ENCODE measurements at places on chromosomes 16 and 17.

GRCh38 chr17:39487946-39488345, 26.7 kb downstream of the CDK12 start:
- DNase-seq: no peak

DNA sequence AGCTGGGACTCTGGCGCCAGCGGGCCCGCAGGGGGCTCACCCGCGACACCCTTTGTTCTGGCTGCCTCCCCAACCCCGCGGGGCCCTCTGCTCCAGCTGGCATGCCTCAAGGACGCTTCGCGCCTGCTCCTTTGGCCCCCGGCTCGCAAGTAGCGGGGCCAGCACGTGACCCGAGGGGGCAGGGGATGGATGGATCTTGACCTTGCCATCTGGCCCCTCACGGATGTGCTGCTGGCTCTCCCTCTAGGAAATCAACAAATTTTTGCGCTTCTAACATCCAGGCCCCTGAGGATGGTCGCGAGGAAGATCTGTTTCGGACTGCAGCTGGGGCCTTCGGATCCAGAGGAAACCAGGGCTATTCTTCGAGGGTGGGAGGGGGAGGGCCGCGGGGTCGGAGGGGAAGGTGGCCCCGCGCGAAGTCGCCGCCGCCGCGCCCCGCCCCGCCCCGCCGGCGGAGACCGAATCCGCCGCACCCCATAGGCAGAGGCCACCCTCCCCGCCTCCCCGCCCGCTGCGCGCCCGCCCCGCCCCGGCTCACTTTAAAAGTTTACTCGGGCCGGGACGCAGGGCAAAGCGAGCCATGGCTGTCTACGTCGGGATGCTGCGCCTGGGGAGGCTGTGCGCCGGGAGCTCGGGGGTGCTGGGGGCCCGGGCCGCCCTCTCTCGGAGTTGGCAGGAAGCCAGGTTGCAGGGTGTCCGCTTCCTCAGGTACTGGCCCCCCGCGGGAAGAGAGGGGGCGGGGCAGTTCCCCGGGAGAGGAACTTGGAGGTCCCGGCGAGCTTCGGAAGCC, at the start of gene ACSF2:
Gene ACSF2 (plus strand): TSS at position 537 of the 790 bp plus-strand sequence. CDS start 44 bp downstream, at position 581.
- no peak for DNase-seq

DNA sequence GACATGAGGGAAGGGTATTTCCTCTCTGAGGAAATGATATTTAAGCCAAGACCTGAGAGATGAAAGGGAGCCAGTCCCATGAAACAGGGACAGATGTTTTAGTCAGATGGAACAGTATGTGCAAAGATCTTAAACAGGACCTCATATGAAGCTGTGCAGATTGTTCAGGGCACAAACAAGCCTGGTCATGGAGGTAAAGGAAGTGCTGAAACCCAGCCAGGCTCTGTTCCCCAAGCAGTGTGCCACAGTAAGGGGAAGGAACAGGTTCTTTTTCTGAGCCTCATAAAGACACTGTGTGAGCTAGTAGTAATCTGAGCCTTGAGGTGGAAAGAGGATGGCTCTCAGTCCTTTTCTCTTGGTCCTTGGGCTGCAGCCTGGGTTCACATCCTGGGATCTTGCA, 159.9 kb downstream of the ANKFN1 start:
- no peak for DNase-seq

- DNase-seq: no peak
Observed at GRCh38 chr17:67769231-67769630, 51.5 kb downstream of the NOL11 start.

- no peak for DNase-seq
Observed at GRCh38 chr17:27180322-27180721, 113.6 kb upstream of the WSB1 start.

DNA sequence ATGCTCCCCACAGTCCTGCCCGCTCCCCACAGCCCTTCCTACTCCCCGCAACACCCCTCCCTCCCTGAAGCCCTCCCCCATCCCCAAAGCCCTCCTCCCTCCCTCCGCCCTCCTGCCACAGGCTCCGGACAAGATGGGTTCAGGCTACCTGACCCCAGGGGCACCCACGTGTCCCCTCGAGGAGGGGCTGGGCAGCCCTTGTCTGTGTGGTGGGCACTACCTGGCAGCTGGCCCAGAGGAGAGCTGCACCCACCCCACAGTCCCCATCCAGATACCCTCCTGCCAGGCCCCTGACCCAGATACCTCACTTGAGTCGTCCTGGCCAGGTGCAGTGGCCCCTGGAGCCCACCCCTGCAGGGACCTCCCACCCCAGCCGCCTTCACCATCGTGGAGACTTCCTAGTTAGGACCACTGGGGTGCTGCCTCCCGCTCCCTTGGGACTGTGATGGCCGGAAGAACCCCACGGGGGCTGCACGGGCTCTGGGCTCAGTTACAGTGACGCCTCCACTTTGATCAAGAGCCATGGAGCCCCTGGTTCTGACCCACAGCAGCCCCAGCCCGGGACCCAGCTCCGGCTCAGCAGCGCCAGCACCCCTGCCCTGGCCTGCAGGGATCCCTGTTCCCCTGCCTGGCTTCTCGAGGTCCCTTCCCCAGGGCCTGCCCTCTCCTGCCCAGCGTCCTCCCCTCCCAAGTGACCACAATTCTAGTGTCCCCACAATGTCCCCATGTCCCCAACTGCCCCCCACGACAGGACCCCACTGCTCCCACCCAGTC, 806 bp downstream of the PERCC1 start:
- DNase-seq: no peak

DNA sequence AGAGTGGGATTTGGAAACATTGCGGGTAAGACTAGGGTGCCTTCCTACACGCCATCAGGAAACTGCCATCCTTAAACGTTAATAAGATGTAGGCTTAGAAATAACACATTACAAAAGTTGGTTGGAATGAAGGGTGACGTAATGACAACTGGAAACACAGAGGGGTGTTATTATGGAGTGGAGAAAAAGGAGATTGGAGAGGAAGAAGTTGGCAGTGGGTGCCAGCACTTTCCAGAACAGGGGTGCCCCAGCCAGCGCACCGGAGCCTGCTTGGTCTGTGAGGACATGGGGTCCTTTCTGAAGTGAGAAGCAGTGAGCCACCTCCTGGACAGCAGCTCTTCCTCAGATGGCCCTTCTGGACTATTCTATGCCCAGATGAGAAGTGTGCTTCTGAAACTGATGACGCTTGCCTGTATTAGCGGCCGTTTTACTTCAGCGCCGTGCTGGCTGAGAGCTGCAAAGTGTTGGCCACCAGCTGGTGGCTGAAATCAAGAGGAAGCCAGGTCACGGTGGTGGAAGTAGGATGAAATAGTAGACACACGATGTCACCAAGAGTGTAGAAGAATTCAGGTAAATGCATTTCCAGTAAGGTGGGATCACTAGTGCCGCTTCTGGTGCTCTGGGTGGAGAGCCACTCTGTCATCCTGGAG, 244.8 kb downstream of the NTN1 start:
- no peak for DNase-seq

DNA sequence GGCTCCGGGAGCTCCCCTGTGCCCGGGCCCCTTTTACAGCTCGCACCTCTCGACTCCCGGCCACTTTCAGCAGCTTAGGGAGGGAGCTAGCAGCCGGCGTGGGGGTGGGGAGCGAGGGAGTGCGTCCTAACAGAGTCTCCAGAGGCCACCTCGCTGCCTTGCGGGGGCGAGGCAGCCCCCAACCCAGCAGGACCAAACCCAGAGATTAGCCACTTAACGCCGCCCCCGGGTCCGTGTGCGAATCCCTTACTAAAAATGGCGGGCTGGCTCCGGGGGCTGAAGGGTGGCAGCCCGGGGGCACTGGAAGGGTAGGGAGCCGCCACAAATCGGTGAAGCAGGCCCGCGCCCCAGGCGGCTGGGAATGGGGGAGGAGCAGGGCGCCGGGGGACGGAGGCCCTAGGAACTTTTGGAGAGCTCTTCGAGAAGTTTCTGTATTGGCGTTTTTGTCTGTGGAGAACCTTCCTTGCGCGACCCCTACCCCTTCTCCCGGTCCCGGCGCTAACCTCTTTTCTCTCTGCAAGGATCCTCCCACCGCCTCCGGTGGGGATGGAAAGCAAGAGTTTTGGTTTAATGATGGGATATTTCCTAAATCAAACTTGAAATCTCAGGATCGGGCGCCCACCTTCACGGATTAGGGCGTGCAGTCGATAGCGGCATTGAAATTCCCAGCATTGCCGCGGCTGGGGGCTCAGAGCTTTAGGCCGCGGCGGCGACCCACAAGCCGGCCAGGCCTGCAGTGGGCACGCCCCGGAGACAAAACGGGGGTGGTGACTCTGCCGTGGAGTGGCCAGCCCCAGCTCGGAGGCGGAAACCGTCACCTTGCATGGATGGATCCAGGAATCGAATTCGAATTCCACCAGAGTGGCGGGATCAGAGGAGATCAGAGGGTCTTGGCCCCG, 793 bp upstream of the IRX3 start:
- DNase-seq: no peak

DNA sequence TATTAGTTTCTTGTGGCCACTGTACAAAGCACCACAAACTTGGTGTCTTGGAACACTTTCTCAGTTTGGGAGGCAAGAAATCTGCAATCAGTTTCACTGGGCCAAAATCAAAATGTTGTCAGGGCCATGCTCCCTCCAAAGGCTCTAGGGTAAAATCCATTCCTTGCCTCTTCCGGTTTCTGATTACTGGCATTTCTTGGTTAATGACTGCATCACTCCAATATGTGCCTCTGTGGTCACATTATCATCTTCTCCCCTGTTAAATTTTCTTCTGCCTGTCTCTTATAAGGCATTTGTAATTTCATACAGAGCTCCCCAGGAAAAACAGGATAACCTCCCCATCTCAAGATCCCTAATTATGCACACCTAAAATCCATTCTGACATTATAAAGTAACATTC, 34.8 kb downstream of the ZNF287 start:
- no peak for DNase-seq

DNA sequence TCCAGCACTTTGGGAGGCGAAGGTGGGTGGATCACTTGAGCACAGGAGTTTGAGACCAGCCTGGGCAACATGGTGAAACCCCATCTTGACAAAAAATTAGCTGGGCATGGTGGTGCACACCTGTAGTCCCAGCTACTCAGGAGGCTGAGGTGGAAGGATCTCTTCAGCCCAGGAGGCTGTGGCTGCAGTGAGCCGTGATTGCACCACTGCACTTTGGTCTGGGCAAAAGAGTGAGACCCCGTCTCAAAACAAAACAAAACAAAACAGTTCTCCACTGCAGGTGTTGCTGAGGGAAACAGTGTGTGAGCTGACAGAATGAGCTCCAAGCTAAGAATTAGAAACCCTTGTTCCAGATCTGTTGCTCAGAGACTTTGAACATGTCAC, 35.2 kb upstream of the TBX2 start:
- DNase-seq: no peak

DNA sequence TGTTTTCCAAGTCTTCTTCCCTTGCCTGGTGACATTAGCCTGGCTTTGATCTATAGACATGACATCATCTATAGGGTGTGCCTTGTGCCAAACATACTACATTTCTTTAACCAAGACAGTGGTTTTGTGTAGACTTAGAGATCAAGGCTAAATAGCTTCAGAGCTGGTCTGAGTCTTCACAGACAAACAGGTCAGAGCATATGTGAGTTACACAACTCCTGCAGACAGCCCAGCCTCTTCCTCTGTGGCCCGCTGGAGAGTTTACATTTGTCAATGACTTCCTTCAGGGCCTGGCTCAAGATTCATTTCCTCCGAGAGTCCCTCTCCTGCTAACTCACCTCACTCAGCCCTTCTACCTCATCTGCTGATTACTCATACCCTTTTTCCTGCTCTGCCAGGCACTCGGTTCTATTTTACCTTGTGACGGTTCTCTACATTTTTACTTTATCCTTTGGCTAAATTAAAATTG, 73.1 kb upstream of the TANC2 start:
- DNase-seq: peak; percentile 33

DNA sequence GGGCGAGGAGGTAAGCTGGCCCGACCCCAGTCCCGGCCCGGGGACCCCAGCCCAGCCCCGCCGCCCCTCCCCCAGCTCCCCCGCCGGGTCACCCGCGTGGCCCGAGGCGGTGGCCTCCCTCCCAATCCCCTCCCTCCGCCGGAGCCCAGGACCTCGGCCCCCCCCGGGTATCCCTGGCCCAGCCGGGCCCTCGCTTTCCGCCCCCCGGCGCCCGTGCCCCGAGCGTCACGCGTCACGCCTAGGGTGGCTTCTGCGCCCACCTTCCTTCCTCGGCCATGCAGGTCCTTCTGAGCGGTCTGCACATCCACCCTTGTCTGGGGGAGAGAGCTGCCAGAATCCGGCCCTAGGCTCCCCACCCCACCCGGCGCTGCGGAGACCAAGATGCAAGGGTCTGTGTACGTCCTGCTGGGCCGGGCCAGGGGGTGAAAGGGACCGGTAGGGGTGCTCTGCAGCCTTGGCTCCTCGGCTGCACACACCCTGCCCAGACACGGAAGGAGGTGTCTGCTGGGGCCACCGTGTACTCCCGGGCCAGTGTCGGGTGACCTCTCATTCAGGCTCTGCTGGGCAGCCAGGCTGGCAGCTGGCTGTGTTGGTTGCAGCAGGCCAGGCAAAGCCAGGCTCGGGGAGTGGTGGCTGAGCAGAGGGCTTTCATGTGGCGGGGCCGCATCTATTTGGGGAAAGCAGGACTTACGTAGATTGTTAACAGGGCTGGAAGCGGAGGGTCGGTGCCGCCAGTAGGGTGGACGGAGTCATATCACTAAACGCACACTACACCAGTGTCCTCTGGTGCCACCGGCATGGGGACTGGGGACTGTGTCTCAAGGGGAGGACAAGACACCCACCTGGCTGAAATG, 754 bp downstream of the RAB11FIP4 start:
- no peak for DNase-seq

DNA sequence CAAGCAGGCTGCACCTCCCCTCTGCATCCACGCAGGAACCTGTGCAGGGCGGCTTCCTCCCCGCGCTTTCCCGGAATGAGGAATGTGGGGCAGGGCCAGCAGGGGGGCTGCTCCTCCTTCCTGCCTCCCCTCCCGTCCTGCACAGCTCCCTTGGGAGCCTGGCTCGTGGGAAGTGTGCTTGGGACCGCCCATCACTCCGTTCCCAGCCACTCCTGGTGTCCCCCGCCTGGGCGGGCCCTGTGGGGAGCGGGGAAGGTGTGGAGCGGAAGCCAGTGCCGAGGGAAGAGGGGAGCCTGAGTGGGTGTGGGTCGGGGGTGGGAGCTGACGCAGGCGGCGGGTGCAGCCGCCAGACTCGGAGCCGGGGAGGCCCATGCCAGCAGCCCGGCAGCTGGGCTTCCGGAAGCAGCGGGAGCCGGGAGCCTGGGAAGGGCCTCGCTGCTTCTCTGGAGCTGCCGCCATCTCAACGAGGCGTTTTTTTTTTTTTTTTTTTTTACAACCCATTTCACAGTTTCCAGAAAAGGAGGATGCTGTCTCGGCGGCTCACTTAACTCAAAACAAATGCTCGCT, 24.1 kb downstream of the BAHCC1 start:
- DNase-seq: peak; percentile 78

GRCh38 chr17:10280068-10280467, 81.7 kb upstream of the GAS7 start:
- no peak for DNase-seq

Measured in BJ (cell line).